ENCODE measurements at places on chromosomes 1 and 21.

DNA sequence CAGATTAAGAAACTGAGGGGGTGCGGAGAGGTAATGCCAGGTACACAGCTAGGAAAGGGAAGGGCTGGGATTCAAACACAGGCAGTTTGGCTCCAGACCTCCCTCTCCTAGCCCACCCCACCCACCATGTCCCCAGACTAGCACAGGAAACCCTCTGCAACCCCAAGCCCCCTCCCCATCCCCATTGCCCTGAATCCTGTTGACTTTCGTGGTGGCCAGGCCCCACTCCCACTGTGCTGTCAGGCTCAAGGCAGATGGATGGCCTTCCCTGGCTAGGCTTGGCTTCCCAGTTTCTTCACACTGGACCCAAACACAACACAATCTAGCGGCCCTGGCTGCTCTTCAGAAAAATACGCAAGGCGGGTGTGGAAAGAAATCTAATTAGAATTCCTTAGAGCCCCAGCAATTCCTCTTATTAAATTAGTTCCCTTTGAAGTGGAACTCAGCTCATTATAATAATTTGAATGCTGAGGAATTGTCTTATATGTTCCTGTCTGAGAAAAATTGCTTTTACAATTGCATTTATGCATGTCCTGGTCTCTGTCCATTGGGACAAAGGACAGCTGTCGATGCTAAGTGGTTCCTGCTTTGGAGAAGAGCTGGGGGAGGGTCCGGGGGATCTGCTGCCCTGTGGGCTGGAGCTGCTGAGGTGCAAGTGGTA is 97.4 kb downstream of the SYF2 start:
- no peak for DNase-seq

DNA sequence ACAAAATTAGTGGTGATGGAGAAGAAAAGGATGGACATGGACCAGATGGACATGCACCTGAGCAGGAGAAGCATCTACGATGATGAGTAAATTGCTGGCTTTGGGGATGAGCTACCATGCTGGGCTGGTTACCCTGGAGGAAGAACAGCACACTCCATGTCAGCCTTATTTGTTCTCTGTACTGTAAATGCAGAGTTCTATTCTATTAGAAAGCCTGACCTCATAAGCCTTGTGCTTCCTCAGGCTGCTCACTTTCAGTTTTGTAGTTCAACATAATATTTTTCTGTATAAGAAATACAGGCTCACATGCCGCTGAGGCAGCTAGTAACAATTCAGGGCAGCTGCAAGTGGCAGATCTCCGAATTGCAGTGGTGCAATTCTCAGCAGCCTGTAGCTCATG is 249.6 kb downstream of the PLA2G4A start:
- DNase-seq = no peak

- no peak for DNase-seq
Measured at GRCh38 chr1:69294171-69294570, 273.6 kb upstream of the LRRC7 start.

DNA sequence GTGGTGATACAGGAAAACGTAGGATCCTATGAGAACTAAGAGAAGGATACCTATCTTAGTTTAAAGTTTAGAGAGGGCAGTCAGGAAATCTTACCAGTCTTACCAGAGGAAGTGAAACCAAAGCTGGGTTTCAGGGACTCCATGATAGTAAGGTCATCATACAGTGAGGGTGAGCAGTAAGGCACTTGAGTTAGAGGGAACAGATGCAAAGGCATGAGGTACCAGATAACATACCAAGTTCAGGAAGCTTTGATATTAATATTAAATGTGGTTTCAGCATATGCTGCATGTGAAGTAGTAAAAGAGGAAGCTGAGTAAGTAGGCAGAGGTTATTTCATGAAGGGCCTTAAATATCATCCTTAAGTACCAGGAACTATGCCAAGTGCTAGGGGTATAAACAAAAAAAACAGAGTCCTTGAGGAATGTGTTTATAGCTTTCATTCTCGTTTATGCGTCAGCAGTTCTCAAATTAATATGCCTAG is 16.9 kb downstream of the ATG4C start:
- DNase-seq = no peak

DNA sequence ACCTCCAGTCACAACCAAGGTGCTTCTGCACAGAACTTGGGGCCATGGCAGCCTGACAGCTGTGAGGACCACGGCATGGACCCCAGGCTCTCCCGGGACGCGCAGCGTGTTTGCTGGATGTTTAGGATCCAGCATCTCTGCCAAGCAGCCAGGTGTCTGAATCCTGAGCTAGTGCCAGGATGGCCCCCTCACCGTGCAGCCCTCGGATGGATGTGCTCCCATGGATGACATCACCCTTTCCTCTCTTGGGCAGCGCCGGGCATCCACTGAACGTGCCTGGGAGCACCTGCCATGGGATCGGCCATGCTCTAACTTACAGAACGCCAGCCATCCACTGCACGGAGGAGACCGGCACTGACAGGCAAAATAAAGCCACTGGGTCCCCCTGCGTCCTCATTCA is 53.9 kb downstream of the PRDM15 start:
- DNase-seq = no peak

DNA sequence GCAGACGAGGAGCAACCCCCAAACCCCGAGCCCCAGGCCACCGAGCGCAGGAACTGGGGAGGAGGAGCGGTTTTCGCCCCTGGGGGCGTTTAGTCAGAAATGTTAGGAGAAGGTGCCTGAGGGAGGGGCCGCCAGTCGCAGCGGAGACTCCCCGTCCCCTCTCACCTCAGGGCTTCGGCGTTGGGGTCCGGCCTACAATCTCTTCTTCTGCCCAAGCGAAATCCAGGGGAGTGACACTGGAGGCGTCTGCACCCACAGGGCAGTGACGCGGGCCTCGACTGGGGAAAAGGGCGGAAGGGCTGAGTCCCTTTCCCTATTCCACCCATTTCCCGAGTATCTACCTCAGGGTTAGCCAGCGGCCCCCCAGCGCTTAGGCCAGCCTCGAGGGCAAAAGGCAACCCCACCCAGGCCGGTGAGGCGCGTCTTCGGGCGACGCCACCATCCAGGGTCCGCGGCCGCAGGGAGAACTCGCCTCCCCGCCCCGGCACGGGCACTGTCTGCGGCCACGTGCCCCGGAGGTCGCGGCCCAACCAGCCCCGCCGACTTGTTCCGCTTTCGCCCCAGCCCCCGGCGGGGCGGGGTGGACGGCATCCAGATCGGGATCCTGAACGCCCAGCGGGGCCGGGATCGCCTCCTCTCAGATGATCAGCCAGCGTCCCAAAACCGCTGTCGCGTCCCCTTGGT is 118.7 kb upstream of the BARHL2 start:
- DNase-seq = no peak

DNA sequence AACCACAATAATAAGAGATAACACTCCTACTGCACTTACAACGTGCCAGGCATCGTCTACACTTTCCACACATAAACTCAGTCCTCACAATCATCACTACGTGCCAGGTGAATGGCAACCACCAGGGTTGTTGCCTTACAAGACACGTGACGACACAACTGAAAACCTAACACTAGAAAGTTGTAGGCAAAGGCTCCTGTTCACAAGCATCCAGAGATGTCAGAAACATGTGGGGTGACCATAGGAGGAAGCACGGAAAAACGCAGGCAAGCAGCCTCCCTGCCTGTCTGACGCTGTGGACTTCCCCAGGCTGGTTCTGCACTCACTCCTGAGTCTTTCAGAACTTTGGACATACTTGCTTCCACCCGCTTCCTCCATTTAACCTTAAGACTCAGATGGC is 7.0 kb downstream of the CAPZB start:
- DNase-seq = no peak

DNA sequence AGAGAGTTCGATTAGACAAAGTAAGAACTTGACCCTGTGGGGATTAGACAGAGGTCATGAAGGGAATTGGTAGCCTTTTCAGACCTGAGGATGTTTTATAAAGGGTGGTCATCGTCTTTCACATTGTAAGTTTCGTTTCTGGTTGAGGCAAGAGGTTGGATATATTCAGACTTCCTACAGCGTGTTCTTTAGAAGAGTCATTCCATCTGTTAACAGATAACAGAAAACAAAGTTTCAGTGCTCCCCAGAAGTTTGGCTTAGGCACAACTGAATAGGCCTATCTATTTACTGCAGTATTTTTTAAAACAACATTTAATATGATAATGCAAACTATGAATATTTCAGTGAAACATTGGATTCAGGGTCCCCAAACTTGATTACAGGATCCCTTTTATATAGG is 17.1 kb upstream of the IVNS1ABP start:
- DNase-seq = no peak

DNA sequence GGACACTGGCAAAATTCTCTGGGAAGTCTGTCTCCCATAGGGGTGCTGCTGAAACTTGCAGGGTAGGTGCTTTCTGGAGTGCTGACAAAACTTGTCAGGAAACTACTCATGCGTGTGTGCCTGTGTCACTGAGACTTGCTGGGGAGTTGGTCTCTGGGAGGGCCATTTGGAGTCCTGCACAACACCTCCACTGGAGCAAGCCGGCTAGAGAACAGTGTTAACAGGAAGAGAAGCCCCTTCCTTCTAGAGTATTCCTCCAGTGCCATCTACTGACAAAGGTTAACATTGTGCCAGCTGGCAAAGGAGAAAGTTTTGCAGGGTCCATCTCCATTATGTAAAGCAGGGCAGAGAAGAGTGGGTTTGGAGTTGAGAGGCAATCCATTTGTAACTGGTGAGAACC is 30.0 kb downstream of the ZMYM4 start:
- DNase-seq = peak; percentile 45

DNA sequence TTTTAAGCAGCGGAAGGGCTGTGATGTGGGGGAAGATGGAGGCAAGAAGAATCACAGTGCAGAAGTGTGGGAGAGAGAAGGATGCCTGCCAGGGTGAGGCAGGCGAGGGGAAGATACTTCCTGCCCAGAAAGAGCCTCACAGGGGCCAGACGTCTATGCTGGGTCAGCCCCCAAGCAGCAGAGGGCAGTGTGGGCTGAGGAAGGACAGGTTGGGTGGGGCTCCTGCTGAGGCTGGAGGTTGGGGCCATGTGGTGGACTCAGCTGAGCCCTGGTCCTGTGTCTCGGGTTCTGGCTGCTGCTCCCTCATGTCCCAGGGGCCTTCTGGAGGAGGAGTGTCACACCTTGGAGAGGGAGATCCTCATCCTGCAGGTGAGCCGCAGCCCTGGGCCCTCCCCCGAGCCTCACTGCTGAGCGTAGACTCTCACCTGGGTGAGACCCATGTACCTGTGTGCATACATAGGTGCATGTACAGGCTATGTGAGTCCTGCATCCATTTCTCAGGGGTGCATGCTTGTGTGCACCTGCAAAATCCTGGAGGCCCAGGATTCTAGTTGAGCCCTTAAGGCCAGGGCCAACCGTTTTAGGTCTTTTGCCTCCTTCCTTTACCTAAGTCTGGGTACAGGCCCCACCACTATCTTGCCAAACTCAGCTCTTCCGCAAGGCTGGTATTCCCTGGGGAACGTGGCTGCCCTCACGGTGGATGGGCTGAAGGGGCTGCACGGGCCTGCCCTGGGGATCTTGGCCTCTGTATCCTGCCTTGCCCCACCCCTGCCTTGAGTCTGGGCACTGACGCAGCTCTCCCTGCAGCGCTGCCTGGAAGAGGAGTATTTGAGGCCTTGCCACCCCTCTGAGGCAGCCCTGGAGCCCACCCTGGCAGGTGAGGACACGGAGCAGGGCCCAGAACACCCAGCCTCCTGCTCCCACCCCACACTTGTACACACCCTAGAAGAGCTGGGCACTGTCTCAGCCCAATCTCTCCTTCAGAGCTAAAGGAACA is 3.7 kb downstream of the CCDC24 start:
- DNase-seq = peak; percentile 41

GRCh38 chr1:17525996-17526686 is 13.4 kb upstream of the ARHGEF10L start:
- DNase-seq = no peak

DNA sequence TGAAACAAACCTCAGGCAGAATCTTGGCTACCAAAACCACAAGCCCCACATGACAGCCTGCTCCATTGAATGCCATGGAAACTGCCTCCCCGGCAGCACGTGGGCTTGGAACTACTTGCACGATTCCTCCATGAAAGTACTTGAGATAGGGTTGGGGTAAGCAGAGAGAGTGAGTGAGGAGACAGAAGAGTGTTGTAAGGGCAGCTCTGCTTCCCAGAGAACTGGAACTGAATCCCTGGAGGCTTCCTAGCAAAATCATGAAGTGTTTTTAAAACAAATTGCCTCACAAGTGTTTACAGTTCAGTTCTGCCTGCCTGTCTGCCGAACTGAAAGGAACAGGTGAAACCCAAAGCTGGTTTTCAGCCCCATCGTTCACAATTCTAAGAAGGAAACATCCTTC is 35.3 kb upstream of the DNASE2B start:
- DNase-seq = no peak

DNA sequence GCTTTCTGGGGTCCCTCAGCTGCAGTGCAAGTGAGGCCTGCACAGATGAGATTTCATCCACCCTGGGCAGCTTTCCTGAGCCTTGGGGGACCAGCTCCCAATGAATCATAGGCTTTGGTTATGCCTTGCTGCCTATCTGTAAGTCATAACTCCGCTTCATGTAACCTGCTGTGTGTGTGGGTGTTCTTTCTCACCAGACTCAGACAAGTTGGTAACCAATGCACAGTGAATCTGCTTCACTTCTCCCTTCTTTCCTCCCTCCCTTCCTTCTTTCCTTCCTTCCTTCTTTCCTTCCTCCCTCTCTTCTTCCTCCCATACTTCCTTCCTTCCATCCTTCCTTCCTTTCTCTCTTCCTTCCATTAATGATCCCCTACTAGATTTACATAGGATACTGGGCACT is 34.4 kb upstream of the PSMB2 start:
- no peak for DNase-seq

- DNase-seq = no peak
Measured at GRCh38 chr21:32521736-32522355, 63.5 kb downstream of the TCP10L start.

- DNase-seq = no peak
Measured at GRCh38 chr21:45990049-45990711, 8.6 kb downstream of the COL6A1 start.

GRCh38 chr1:20017741-20018140 is 38.3 kb upstream of the PLA2G2A start:
- DNase-seq = no peak

DNA sequence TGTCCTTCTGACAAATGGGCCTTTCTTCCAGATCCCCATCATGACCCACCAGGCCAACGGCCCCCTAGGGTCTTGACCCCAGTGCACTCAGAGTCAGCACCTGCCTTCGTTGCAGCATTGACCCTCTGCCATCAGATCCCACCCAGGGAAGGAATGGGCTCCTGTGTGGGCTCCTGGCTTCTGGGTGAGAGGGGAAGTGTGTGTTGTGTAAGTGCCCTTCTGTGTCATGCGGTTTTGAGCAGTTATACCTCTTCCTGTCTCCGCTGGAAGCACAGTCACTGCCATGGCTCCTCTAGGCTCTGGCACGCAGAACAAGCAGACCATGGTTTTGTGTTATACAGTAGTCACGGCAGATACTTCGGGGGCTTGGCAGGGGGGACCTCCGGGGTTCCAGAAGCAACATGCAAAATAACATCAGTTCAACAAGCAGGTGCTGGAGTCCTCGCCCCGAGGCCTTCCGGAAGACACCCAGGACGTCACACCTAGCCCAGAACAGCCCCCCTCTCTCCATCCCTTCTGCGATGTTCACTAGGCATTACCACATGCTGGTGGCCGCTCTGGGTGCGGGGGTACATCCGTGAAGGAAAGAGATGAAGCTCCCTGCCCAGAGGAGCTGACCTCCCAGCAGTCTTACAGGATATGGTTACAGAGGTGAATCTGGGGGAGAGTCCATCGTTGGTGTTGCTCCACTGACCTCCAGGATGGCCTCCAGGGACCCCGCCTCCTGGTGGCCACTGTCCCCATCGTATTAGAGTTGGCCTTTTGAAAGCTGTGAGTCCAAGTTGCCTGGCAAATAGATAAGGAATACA is 17.4 kb upstream of the KCNAB2 start:
- DNase-seq = no peak

GRCh38 chr21:46605767-46606426 is 1.0 kb upstream of the S100B start:
- DNase-seq = no peak

GRCh38 chr1:236365999-236366570 is 28.0 kb upstream of the EDARADD start:
- no peak for DNase-seq

Measured in fibroblast of skin of back (primary cell).